ENCODE measurements at places on chromosomes 3 and 15.

DNA sequence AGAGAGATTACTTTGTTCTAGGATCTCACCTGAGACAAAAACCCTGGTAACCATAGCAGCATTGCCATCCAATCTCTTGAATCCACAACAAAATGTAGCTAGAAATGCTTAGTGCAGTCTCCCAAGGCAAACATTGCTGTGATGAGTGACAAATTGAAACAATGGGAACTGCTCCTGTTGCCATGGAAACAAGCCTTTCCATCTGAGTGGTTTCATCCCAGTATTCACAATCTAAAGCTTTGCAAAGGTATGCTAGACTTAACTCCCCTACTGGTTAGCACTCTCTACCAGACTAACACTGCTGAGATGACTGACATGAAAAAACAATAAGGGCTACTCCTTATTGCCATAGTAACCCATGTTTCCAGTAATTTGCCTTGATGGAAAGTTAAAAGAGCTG, 172.6 kb upstream of the CNTN3 start:
- DNase-seq = no peak

DNA sequence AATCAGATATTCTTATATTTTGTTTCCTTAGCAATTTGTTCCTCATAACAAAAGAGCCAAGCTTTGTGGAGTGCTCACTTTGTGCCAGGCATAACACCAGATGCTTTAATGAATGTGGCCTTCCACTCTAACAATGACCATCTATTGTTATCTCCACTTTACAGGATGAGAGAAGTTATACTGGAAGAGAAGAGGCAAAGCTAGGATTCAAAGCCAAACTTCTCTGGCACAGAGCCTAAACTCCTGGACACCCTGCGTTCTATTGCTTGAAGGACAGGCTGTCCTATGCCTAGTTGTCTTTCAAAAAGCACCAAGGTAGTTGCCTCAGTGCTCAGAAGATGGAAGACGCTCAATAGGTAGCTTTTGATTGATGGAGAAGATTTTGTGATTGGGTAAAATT, 123.2 kb upstream of the FEZF2 start:
- DNase-seq = no peak

DNA sequence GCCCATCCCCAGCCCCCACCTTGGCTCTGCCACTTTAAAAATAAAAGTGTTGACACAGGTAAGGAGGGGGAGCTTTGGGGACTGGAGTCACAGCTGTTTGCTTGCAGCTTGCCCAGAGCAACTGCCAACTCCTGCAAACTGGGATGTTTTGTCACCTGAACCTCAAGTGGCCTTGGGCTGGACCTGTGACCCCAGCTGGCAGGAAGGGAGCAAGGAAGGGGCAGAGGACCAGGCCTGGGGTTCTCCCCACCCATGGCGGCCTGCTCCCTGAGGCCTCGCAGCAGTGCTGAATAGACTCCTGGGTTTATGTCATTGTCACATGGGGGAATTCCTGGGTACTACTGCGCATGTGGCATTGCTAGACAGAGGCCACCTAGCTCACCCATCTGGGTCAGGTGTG, 246.9 kb upstream of the TLE3 start:
- no peak for DNase-seq

DNA sequence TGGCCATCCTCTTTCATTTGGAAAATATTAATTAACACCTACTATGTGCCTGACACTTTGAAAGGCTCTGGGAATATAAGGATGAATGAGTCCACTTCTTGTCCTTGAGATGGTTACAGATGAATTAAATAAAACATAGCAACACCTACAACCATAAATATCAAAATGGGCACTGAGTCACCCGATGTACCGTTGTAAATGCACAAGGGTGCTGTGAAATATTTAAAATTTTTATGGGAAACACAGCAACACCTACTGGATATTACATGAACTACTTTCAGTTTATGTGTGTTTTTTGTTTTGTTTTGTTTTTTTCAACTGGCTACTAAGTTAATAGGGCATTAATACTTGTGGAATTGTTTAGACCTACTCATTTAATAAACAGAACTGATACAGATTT, 239.0 kb upstream of the NAALADL2 start:
- no peak for DNase-seq
